ENCODE measurements at places on chromosomes 2 and 18. TPM values are rescaled to one million over a fixed set of nuclear protein-coding genes. Genes with fewer than 3 reads are reported as not detected.

The CCDC68 gene
- polyA plus RNA-seq, result 7.3 TPM

The KRTCAP3 gene
- polyA plus RNA-seq, result 0.60 TPM

DNA sequence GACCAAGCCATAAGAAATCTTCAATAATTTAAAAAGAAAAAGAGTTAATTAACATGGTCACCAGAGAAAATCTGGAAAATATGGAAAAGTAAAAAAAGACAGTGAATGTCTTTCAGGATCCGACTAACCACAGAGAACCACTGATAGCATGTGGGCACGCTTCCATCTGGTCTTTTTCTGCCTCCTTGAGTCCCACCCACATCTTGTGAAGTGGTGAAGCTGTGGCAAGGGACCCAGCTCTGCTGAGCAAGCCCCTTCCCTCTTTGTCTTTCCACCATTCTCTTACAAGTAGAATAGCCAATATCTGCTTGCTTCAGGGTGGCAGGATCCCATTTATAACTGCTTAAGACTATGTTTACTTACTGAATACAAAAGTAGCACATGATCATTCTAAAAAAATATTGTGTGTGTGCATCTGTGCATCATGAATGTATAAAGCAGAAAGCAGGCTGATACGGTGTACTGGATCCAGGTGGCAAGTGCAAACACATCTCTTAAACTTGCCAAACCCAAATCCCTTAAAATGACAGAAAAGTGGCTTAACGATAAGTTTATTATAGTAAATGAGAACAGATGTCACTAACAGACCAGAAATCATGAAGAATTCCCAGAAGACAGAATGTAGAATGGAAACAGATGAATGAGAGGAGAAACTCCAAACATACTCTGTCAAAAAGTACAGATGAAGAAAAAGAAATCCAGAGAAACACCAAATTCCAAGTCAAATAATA lies 52.3 kb downstream of the FOXI3 start:
- no peak for DNase-seq

GRCh38 chr18:10562773-10563160 lies 36.9 kb downstream of the NAPG start:
- no peak for DNase-seq

- DNase-seq, result no peak
Measured at GRCh38 chr2:23354554-23354953, 30.4 kb upstream of the KLHL29 start.

DNA sequence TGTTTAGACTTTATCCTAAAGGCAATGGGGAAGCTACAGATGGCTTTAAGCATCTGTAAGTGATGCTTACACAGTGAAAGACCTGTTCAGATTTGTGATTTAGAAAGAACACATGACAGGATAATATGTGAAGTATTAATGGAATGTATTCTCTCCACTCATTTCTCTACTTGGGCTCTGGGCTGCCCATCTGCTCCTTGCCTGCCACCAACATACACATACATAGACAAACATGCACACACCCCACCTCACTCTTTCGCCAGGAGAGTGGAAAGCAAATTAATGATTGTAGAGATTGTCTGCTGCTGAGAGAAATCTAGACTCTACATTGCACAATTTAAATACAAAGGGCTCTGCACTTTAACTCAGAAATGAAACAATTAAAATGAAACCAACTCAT lies 61.0 kb upstream of the NFE2L2 start:
- no peak for DNase-seq

GRCh38 chr18:76386071-76386470 lies 109.0 kb downstream of the ZNF516 start:
- no peak for DNase-seq

GRCh38 chr2:44689516-44689915 lies 252.0 kb upstream of the SIX3 start:
- no peak for DNase-seq

DNA sequence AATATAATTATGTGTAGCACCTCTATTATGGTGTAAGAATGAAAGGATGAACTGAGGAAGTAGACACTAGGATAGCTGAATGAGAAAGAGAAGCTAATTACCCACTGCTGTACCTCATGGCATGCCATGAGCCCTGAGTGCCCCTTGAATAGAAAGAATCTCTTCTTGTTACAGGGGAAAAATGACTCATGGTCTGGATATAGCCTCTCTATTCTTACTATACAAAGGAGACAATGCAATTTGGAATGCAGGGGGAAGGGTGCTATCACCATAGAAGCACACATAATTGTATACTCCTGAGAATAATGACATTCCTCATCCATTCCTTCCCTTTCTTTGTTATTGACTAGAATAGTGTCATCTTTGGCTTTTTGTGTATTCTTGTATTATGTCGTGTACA lies 385.2 kb downstream of the CDH7 start:
- DNase-seq, result no peak
